Activated CD4-positive, alpha-beta T cell treated with anti-CD3 and anti-CD28 coated beads for 24 hours (primary cell): ENCODE measurements at places on chromosomes 1 and 21.

GRCh38 chr1:156463874-156464273, 36.7 kb downstream of the MEF2D start:
- DNase-seq = no peak

GRCh38 chr1:190832511-190832910, 354.8 kb upstream of the BRINP3 start:
- DNase-seq = no peak

- DNase-seq = no peak
Observed at GRCh38 chr1:160455153-160455517, 54.8 kb downstream of the VANGL2 start.

GRCh38 chr1:67732750-67733151, 47.8 kb downstream of the GADD45A start:
- DNase-seq = no peak

GRCh38 chr1:188170411-188170810, 1341.7 kb downstream of the PLA2G4A start:
- no peak for DNase-seq

DNA sequence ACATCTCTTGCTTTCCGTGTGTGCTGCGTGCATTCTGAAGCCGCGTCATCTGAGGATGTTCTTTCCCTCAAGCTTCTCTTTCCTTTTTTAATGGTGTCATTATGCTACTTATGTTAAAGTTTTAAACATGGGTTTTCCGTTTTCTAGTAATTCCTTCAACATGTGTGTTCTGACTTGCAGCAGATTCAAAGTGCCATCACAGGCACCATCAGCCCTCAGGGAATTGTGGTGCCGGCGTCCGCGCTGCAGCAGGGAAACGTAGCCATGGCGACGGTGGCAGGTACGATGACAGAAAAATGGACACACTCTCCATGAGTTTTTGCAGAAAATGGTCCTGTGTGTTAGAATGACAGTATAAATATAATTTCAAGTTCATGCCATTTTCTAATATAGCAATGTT, 42.4 kb downstream of the PKNOX1 start:
- DNase-seq = no peak

GRCh38 chr1:224735159-224735558, 119.0 kb downstream of the CNIH3 start:
- no peak for DNase-seq
